ENCODE measurements at places on chromosomes 6 and 20.

DNA sequence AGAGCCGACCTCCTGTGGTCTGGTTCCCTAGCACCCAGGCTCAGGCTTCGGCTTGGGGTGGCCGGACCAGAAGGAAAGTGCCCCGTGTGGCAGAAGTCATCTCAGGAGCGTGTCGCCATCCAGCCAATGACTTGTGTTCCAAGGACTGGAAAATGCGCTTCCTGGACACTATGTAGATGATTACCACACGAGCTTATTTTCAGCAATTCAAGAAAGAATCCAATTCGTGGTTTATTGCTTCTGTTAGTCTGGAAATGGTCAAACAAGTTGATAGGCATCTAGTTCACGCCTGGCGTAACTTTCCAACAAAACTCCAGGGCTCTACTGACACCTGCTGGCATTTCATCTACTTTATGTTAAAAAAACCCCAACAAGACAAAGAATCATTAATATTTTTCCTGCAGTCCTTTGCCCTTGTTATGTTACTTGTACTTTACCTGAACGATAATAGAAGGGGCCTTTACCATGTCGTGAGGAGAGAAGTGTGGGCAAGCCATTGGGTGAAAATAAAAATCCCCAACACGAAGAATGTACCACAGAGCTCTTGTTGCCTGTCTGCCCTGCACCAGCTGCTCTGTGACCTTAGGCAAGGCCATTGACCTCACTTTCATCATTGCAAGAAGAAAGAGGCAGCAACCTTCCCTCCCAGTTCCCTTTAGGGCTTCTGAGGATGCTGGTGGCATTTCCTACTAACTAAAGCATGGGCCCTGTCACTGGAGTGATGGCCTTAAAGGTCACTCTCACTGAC, 154.7 kb upstream of the LAMP5 start:
- DNase-seq = peak; percentile 62

- no peak for DNase-seq
These were observed 19.8 kb downstream of the LAMA4 start for GRCh38 chr6:112234601-112235000.

DNA sequence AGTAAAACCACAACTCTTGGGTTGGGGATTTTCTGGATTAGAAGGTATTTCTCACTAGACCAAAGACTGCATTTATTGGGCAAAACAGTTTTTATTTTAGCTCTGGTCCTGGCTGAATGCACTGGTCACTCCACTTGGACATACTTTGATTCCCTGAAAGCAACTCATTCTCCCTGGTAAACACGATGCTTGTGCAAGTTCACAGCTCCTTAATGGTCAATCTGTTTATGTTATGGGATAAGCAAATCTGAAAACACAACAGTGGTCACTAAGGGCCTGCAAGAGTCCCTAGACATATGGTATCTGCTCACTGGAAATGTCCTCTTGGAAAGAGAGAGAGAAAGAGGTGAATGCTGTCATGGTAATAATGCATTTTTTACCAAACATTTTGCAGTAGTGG, 559.8 kb downstream of the CDH26 start:
- DNase-seq = no peak

DNA sequence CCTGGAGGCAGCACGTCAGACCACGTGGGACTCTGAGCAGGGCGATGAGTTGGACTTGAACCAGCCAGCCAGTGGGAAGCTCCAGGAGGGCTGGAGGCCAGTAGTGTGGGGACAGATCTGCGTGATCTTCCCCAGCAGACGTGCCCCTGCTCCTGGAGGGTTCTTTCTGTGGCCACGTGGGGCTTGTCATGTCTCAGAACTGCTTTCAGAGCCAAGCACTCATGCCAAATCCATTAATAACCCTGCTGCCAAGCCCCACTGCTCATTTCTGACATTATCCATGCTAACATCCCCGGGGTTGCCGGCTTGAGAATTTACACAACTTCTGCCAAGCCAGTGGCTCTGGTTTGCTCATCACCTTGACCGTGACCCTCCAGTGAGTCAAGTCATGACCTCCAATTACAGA, 38.3 kb downstream of the SIRPA start:
- DNase-seq = no peak

- DNase-seq = no peak
These were observed 122.3 kb downstream of the KIF6 start for GRCh38 chr6:39602601-39603519.

DNA sequence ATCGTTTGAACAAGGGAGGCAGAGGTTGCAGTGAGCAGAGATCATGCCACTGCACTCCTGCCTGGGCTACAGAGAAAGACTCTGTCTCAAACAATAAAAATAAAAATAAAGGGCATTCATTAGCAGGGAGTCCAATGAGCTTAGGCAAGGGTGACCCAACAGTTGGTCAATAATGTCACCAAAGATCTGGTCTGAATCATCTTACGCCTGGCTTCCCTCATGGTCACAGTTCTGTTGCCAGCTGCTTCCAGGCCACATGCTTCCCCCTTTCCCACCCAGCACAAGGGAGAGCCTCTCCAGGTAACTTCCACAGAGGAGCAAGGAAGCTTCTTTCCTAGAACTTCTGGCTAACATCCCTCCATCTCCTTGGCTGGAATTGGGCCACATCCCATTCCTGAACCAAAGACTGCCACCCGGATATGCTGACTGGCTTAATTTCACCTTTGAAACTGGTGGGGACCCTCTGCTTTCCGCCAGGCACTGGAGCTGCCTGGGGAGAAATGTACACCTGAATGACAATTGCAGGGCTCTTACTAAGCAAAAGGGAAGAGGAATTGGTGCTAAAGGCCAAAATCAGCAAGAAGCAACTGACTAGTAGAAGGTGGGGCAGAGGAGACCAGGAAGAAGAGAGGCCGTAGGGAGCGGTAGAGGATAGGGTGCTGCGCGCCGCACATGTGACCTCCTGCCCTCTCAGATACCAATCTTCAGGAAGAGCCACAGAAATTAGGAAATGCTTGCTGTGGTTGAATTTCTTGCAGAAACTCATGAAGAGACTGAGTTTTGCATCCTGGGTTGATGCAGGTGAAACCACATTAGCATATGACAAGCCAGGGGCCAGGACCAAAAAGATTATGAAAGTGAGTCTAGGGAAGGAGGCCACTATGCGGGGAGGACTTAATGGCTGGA, 8.3 kb upstream of the SCML4 start:
- peak; percentile 1 for DNase-seq

DNA sequence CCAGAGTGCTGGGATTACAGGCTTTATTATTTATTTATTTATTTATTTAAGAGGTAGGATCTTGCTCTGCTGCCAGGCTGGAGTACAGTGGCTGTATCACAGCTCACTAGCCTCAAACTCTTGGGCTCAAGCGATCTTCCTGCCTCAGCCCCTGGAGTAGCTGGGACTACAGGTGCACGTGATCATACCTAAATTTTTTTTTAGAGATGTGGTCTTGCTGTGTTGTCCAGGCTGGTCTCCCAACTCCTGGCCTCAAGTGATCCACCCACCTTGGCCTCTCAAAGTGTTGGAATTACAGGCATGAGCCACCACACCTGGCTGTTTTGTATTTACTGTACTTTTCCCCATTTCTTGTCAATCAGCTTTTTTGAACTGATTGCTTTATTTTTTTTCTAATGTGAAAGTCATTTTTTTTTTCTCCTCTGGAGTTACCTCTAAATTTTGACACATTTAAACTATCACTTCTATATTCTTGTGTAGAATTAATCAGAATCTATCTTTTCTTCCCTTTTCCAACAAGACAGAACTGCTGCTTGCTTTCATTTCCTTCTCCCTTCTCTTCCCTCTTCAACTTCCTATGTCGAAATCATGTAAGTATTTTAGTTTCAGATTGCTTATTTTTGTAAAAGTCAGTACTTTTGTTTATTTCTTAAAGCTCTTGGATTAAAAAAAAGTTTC, 12.0 kb downstream of the PANK2 start:
- no peak for DNase-seq

DNA sequence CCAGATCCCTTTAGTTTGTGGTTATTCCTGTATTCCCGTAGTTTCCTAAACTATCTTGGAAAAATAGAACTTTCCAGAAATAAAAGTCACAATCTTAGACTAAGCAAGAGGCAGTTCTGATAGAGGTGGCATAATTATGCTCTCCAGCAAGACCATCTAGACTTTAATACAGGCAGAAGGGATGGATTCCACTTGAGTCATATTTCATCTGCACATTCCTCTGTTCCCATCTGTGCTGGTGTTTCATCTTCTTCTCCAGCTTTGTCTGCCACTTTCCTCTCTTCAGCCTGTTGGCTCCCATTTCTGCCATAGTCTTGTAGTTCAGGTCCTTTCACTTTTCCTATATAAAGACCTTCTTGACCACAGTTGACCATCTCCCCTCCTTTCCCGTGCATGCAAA, 102.9 kb downstream of the SOBP start:
- DNase-seq = no peak

GRCh38 chr6:14719270-14719669, 526.6 kb upstream of the JARID2 start:
- no peak for DNase-seq

DNA sequence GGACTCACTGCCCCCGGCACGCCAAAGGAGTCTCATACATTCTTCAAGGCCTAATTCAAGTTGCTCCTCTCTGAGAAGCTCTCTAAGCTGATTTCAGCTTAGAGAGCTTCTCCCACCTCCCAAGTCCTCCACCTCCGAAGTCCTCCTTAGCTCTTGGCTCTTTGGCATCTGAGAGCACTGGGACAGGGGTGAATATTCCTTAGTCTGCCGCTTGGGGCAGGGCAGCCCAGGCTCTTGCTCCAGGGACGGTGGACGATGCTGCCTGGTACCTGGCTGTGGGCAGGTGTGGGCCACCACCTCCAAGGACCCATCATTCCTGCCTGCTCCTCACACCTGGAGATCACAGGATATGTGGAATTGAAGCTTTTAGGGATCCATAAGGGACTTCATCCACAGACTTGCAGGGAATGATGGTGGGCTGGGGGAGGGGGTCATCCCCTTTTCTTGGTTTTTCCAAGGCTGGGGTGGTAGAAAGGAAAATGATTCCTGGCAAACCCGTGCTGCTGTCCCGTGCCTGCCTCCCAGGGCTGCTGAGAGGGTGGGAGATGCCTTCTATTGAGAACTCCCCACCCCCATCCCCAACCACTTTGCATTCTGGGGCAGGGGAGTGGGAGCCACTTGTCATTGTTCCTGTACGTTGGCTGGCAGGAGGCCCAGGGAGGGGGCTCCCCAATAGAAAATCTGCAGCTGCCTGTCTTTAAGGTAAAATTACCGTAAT, 57.4 kb downstream of the ARHGAP40 start:
- peak; percentile 47 for DNase-seq

- no peak for DNase-seq
These were observed 4.6 kb downstream of the XKR7 start for GRCh38 chr20:31972471-31973021.

DNA sequence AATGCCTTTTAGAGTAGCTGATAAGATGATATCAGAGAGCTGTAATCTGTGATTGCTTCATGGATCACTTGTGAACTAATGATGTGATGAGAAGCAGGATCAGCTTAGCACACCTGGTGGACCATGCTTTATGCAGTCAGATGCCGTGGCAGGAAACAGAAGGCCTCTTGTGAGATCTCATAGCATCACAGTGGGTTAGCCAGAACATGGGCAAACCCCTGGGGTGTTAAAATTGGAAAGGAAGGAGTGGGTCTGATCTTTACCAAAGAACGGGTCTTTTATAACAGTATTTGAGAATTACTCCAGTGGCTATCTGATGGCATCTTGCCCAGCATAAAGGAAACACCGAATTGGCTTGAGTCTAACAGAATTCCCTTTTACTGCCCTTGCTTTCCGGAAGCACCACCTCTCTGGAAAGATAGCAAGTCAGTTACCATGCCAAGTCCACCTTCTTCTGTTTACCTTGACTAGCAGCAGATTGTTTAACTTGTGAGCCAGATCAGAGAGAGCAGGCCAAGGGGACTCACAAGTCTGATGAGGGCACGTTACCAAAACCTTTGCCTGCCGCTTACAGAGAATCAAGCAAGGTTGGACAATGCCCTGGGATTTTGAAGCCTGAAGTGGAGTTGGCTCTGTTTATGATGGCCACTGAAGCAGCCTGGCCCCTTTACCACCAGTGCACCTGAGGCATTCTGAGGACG, 20.9 kb upstream of the SRF start:
- DNase-seq = no peak

- peak; percentile 45 for DNase-seq
These were observed 27.8 kb downstream of the PRSS16 start for GRCh38 chr6:27275025-27275956.

DNA sequence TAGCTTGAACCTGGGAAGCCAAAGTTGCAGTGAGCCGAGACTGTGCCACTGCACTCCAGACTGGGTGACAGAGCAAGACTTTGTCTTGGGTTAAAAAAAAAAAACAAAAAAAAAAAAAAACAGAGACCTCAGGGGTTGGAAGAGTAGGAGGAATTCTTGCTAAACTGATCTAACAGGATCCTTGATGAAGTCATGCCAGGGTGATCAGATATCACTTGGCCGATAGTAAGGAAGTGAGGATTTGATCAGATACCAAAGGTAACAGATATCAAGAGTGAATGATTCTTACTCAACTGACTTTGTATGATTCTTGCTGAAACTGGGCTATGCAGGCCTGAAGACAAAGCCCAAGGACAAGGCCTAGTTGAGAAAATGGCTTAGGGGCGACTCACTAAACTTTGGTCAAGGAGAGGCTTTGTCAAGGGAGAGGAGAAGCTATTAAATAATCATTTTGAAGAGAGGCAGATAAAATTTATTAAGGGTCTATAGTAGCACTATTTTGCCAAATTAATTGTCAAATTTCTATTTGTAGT, 624.7 kb downstream of the UTRN start:
- DNase-seq = no peak

- DNase-seq = no peak
These were observed 36.7 kb upstream of the PTPRK start for GRCh38 chr6:128557081-128557480.

DNA sequence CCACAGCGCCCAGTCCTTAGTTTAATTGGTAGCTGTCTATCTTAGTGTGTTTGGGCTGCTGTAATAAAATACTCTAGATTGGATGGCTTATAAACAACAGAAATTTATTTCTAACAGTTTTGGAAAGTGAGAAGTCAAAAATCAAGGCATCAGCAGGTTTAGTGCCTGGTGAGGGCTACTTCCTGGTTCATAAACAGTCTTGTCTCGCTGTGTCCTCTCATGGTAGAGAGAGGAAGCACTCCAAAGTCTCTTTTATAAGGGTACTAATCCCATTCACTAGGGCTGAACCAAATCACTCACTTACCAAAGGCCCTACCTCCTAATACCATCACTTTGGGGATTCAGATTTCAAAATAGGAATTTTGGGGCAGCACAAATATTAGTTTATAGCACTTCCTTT, 336.9 kb upstream of the RSPO3 start:
- DNase-seq = no peak

GRCh38 chr6:39948199-39948791, 14.0 kb upstream of the MOCS1 start:
- no peak for DNase-seq
